ENCODE measurements at places on chromosomes 4 and X.

DNA sequence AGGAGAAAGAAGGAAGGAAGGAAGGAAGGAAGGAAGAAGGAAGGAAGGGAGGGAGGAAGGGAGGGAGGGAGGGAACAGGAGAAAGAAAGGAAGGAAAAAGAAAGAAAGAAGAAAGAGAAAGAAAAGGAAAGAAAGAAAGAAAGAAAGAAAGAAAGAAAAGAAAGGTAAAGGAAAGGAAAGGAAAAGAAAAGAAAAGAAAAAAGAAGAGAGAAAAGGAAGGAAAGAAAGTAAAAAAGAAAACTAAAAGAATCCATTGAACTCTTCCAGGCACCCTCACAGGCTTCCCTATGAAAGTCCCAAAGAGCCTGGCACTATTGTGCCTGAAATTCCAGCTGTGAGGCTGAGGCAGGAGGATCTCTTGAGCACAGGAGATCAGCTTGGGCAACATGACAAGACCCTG lies 11.5 kb downstream of the ABCG2 start:
- no peak for DNase-seq

- DNase-seq, result peak; percentile 27
Measured at GRCh38 chr4:186485561-186486062, 69.8 kb downstream of the MTNR1A start.

GRCh38 chr4:86894455-86894854 lies 2.2 kb upstream of the C4orf36 start:
- no peak for DNase-seq

DNA sequence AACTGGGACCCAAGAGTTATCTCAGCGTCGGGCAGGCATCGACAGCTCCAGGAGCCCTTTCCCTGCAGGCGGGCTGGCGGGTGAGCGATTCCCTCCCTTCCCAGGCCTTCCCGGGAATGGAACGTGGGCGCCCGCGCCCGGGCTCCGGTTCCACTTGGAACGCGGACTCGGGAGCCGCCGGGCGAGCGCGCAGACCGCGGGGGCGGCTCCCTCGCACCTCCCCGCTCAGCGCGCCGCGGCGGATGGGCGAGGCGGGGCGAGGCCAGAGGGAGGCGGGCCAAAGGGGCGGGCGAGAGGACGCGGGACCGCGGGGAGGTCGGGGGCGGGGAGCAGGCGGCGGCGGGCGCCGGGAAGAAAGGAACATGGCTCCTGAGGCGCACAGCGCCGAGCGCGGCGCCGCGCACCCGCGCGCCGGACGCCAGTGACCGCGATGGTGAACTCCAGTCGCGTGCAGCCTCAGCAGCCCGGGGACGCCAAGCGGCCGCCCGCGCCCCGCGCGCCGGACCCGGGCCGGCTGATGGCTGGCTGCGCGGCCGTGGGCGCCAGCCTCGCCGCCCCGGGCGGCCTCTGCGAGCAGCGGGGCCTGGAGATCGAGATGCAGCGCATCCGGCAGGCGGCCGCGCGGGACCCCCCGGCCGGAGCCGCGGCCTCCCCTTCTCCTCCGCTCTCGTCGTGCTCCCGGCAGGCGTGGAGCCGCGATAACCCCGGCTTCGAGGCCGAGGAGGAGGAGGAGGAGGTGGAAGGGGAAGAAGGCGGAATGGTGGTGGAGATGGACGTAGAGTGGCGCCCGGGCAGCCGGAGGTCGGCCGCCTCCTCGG lies at the start of gene PKD2:
Gene PKD2, plus strand, starts transcription at position 332 of the 818 bp plus-strand sequence. Its CDS starts 99 bp downstream, at position 431.
- peak; percentile 87 for DNase-seq

DNA sequence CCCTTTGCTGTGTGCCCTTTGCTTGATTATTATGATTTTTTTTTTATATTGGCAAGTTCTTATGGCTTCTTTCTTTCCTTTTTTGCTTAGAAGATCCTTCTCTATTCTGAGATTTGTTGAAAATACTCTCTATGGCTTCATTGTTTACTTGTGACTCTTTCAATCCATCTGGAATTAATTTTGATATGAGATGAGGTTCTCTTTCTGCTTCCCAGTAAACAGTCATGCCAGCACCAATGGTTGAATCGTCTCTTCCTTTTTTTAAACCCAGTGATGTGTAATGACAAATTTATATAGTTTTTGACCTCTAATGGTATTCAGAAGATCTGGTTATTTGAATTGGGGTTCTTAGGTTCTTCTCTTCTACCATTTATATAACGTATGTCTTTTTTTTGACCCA lies 121.8 kb downstream of the ARHGAP10 start:
- no peak for DNase-seq

GRCh38 chr4:101711590-101712260 lies 78.8 kb upstream of the BANK1 start:
- no peak for DNase-seq

GRCh38 chr4:140141210-140141835 lies 12.7 kb downstream of the MAML3 start:
- DNase-seq, result no peak

- DNase-seq, result no peak
Measured at GRCh38 chr4:105971036-105971435, 75.8 kb downstream of the NPNT start.

Measured in glutamatergic neuron (in vitro differentiated cells).